SJSA1 (cell line): ENCODE measurements at places on chromosomes 13 and 19.
A peak's percentile ranks its signal among the peaks of the same experiment; 100 is the strongest.

- no peak for DNase-seq
Observed at GRCh38 chr13:48476215-48476614, 56.7 kb downstream of the RCBTB2 start.

- DNase-seq, result no peak
Observed at GRCh38 chr19:19606021-19606420, 12.5 kb downstream of the PBX4 start.

DNA sequence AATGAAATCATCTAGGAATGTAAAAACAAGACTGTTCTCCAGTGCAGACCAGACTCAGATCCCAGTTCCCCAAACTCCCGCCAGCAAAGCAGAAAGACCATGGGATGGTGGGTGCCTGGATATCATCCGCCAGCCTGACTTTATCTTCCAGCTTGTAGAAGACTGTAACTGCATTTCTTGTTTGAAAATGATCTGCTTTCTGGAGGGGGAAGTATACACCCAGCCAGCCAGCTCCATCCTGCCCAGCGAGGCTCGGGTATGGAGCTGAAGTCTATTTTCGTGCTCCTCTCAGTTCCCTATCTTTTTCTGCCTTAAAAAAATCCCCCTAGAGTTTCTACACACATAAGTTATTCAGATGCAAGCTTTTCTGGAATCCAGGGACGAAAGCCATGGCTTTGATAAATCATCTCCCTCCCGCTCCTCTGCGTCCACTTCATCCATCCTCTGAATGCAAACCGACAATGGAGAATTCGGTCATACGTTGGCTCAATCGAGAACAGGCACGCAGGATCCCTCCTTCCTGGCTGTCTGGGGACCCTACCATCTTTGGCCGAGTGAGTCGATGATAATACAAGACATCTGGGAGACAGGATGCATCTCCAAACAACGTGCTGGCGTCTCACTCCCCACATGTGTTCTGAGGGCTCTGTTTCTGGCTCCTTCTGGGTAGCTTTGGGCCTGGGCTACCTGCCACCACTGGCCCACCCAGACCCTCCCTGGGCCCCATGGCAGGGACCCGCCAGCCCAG, 31.2 kb downstream of the CEBPG start:
- DNase-seq, result no peak

DNA sequence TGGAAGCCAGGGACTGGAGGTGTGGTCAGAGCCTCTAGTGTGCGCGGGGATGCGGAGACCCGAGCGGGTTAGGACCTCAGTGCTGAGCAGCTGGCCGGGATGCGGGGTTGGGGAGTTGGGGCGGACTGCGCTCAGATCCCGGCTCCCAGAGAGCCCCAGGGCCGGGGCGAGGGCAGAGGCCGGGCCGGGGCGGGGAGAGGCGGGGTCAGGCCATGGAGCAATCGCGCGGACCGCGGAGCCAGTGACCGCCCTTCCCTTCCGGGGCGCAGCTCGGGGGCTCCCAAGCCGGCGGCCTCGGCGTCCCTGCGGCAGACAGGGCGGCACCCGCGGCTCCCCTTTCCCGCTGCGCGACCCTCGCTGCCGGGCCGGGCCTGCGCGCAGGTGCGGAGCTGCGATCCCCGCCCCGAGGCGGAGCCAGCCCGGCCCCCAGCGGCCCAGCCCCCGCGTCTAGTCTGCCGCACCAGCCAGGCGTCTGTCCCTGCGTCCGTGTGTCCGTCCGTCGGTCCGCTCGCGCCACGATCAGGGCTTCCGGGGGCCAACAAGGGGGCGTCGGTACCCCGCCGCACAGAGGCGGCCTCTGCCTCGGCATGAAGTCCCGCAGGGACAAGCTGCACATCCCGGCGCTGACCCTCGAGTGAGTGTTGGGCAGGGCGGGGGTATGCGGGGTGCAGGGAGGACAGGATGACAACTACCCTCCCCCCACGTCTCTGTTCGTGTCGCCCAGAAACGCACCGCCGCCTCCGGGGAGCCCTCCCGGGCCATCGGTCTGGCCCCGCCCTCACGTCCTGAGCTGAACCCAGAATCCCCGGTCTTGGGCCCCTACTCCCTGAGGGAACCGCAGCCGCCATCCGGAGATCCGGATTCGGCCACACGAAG, 12.4 kb downstream of the MAST3 start:
- DNase-seq, result no peak

DNA sequence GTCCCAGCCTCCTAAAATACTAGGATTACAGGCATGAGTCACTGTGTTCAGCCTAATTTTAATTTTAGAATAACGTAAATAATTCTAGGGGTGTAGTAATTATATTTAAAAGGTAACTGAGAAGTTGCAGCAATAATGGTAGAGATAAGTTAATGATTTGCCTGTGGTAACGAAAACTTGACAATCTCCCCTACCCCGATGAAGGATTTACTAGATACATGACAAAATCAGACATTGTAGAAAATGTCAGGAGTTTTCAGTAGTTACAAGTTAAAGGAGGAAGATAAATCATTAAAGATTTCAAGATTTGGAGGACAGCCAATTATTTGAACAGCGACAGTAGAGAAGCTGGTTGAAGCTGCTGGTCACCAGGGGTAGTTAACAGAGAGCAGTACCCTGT, 652.2 kb upstream of the PCDH20 start:
- no peak for DNase-seq

DNA sequence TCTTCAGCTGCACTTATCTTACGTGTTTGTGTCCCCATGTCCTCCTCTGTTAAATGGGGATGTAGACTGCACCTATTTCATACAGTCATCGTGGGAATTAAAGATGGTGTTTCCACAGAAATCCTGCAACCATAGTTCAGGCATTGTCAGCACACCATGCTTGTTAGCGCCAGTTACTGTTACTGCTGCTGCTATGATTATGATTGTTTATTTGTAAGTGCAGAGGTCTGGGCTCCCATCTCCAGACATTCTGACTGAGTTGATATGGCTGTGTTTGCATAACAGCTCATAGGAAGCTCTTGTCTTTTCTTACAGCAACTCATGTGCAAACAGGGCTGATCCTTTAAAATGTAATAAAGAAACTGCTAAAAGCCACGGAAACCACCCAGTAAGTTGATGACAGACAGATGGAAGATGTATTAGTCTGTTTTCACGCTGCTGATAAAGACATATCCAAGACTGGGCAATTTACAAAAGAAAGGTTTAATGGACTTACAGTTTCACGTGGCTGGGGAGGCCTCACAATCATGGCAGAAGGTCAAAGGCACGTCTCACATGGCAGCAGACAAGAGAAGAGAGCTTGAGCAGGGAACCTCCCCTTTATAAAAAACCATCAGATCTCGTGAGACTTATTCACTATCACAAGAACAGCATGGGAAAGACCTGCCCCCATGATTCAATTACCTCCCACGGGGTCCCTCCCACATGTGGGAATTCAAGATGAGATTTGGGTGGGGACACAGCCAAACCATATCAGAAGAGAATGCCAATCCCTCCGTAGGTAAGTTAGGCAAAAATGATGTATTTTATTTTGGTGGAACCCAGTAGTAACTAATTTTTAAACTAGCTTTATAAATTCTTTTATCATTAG, 1.6 kb downstream of the ZSCAN5A start:
- no peak for DNase-seq

DNA sequence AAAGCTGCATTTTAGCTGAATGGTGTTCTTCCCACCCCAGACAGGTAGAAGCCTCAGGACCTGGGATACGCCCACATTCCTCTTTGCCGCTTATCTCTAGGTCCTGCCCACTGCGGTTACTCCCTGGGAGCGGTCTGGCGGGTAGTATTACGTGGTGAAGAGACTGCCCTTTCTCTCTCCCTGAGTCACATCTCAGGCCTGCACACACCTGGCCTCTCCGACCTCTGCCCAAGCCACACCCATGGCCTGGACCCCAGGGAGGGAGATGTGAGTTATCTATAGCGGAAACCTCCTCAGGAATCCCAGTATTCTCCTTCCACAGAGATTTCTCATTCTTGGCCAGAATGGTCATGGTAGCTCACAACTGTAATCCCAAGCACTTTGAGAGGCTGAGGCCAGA, 17.3 kb downstream of the RHPN2 start:
- no peak for DNase-seq

DNA sequence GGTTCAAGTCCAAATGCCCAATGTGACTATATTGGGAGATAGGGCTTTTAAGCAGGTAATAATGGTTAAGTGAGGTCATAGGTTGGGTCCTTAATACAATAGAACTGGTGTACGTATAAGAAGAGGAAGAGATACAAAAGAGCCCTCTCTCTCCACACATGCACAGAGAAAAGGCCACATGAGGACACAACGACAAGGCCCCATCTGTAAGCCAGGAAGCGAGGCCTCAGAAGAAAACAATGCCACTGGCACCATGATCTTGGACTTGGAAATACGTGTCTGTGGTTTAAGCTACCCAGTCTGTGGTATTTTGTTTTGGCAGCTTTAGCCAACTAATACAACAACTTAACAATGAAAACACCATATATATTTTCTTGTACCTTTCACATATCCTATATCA, 23.4 kb upstream of the RFC3 start:
- no peak for DNase-seq

DNA sequence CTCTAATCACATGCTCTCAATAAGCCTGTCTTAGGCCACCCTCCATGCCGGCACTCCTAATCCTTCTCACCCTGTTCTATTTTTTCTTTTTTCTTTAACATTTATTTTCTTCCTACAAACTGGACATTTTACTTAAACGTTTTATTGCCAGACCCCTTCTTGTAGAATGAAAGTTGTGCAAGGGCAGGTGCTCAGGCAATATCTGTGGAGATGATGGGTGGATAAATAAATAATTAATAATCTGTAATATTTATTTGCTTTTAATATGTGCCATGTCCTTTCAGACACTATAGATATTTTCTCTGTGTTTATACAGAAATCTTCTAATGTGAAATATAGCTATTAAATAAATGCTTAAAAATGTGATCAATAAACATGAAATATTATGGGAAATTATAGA, 815.7 kb upstream of the MIR17HG start:
- no peak for DNase-seq

DNA sequence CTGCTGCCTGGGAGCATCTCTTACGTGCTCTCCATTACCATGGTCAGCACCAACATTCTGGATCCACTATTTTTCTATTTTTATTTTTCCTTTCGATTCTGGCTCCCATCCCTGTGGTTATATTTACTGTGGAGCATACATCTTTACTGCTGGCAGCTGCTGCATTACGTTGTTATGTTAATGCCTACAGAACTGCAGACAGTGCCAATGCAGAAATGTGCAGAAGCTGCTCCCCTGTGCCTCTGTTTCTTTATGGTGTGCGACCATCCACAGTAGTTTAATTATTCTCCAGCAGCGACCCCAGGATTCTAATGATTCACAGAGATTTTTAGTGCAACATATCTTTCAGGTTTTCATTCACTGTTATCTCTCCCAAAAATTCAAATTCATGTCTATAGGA, 911.7 kb upstream of the SLITRK6 start:
- no peak for DNase-seq

DNA sequence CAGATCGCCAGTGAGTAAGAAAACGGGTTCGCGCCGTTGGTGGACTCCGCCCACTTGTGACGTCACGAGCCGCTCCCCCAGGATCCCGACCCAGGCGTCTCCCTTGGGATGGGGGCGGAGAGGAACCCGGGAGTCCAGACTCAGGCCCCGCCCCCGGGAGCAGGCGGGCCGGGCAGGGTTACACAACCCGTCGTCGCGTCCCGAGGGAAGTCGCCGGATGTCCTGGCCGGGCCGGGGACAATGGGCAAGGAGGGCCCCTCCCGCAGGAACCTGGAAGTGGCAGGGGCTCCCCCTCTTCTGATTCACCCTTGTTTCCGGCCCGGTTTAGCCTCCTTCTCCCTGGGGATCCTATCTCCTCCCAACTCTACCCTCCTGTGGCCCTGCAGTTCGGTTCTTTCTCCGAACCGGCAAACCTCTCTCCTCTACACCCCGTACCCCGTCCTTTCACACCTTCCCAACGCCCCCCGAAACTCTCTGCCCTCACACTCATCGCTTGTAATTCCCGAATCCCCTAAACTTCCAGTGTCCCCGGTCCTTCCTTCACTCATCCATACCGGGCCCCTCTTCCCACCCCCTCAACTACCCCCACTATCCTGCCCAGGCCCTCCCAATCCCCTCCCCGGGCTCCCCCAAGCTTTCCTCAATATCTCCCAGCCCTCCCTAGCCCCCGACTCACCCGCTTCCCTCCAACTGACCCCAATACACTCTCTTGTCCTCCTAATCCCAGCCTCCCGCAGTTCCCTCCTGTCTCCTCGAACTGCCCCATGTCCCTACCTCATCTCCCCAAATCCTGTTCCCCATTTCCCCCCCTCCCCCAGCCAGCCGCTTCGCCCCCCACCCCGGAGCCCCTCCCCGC, 20.0 kb upstream of the ERCC1 start:
- DNase-seq, result peak; percentile 98

- DNase-seq, result no peak
Observed at GRCh38 chr13:111403266-111403665, 82.8 kb downstream of the TEX29 start.

DNA sequence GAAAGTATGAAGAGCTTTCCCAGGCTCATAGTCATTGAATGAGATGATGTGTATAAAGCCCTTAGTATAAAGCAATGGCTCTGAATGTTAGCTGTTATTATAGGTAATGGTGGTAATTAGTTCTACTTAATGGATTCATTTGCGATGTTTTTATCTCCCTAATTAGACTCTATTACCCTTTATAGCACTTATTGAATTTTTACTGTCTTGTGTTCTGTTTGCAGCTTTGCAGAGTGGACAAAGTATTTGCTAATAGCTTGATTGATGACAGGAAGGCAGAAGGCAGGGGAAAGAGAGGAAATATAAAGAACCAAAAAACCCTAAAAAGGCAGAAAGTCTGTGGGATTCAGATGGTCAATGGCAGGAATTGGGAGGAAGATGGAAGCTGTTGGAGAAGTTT, 524.4 kb upstream of the SPRY2 start:
- no peak for DNase-seq

DNA sequence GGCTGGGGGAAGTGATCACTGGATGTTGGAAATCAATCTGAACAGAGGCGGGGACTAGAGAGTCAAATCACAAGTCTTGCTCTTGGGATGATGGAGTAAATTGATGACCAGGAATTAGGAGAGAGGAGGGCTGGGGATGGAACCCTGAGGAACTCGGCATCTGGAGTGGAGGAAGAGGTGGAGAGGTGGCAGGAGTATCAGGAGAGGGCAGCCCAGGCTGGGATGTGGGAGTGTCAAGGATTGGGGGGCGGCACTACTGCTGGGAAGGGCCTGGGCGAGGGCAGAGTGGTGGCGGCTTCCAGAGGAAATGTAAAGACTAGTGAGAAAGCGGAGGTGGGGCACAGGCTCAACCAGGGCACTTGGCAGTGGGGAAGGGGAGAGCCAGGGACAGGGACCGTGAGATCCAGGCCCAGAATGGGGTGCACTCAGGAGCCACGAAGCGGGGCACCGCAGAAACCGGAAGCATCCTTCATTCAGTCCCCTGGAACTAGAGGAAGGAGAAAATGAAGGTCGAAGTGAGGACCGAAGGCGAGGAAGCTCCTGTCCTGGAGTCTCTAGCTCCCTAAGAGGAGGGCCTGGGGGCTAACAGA, 81.2 kb upstream of the GPR183 start:
- DNase-seq, result peak; percentile 75
